ENCODE measurements at places on chromosomes 11 and 22.

- DNase-seq, result no peak
Measured at GRCh38 chr11:2293531-2293971, 8.2 kb downstream of the C11orf21 start.

DNA sequence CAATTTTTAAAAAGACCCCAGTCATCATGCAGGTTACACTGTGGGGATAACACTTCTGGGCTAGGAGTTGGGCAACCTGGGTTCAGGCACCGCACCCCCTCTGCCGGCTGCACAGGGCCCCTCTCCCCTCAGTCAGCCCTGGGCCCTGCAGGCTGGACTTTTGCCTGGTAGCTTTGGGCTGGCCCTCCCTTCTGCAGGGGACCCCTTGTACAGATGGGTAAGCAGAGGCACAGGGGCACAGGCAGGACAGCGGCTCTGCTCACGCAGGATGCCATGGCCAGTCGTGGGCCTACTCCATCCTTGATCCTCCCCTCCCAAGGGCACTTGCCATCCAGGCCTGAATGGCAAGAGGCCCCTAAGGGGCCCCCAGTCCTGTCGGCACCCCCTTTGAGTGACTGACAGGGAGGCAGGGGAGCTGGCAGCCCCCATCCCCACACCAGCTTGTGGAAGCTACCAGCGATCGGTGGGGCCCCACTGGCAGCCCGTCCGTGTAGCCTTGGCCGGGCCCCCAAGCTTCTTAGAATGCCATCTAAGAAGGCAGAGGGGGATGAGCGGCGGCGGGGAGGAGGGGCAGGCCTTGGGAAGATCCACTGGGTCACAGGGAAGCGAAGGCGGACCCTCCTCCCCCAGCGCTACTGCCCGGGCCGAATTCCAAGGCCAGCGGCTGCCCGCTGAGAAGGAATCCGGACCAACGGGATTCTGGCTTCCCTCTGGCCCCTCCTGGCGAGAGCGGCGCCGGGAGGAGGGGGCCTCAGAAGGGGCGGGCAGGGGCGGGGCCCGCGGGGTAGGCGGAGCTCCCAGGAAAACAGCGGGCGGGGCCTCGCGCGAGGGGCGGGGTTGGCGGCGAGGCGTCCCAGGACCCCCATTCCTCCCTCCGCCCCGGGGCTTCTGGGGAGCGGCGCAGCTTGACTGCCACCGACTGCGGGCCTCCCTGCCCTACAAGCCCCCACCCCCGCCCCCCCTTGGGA is 6.8 kb upstream of the CHKA start:
- no peak for DNase-seq

- DNase-seq, result no peak
Measured at GRCh38 chr11:81007046-81007445, 1566.2 kb upstream of the TENM4 start.

- DNase-seq, result no peak
Measured at GRCh38 chr11:77167111-77167626, 39.1 kb downstream of the MYO7A start.

GRCh38 chr11:69831985-69832384 is 12.8 kb upstream of the FGF3 start:
- no peak for DNase-seq
